ENCODE measurements at places on chromosomes 4 and X.

- no peak for DNase-seq
These were observed 73.1 kb downstream of the QRFPR start for GRCh38 chr4:121307445-121308327.

GRCh38 chrX:119983494-119983893 lies 39.9 kb upstream of the NKAP start:
- DNase-seq: no peak

DNA sequence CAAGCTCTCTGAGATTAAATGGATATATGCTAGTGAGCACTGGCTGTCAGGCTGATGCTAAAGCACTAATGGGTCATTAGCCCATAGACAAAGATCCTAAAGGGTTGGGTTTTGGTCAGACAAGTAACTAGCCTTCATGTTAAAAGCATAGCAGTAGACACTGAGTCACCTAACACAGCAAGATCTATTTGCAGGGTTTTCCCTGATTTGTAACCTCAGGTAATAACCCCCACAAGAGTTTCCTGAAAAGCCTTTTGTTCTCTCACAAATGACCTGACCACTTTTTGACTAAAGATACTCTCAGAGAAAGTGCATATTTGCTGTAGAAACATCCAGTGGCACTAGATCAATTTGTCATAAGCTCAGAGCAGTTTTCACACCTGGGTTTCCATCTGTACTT lies 251.1 kb upstream of the TEX13A start:
- no peak for DNase-seq

- no peak for DNase-seq
These were observed 32.5 kb downstream of the AFAP1 start for GRCh38 chr4:7907142-7907541.

Measured in cortex of kidney (tissue), 1 donor.